ENCODE measurements at places on chromosomes 12 and 14. TPM values are rescaled to one million over a fixed set of nuclear protein-coding genes. Genes with fewer than 3 reads are reported as not detected.

DNA sequence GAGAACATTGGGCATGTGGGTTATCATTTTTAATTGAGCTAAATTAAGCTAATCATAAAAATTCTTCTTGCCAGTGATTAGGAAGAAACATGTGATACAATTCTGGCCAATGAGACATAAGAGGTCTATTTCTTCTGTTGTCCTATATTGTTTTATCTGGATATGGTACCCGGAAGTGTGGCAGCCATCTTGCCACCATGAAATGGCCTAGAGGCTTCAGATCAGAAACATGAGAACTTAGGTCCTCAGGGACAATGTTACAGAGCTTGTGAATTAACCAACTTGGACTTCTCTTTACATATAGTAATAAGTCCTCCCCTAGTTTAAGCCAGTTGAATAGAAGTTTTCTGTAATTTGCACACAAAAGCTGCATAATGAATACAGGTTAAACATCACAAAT lies 30.5 kb downstream of the MBIP start:
- no peak overlapping the region for H3K27ac ChIP-seq
- no peaks in the 10 kb centered on the region for H3K4me1 ChIP-seq
- H3K36me3 ChIP-seq: peaks cover 3% of the 10 kb centered on the region
- no peak overlapping the region for H3K4me3 ChIP-seq
- H3K27me3 ChIP-seq: peaks cover 9% of the 10 kb centered on the region
- no peak for DNase-seq

GRCh38 chr12:89393551-89394121 lies 41.3 kb upstream of the DUSP6 start:
- DNase-seq: no peak
- peaks cover 33% of the 10 kb centered on the region for H3K4me1 ChIP-seq
- no peaks in the 10 kb centered on the region for H3K27me3 ChIP-seq
- peaks cover 4% of the 10 kb centered on the region for H3K36me3 ChIP-seq
- no peak overlapping the region for H3K27ac ChIP-seq

- no peaks in the 10 kb centered on the region for H3K27me3 ChIP-seq
- no peak overlapping the region for H3K4me3 ChIP-seq
- H3K4me1 ChIP-seq: no peaks in the 10 kb centered on the region
Measured at GRCh38 chr14:53020193-53020932, 69.5 kb upstream of the FERMT2 start.

DNA sequence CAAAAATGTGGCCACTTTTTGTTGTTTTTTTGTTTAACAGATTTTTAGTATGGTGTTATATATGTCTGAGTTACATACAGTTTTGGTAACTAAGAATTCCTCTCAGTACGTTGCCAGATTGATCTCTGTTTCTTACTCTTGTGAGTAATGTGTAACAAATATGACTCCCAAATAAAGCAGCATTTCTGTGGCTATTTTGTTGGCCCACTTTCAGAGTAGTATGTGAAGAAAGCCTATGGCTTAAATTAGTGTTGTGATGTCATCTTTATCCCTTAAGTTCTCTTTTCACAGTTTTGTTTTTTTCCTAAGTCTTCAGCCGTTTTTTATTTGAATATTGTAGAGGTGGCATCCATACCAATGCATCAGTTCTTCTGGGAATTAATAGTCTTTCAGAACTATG lies 10.7 kb downstream of the PCNX4 start:
- no peak for DNase-seq
- peaks cover 29% of the 10 kb centered on the region for H3K4me1 ChIP-seq
- no peak overlapping the region for H3K4me3 ChIP-seq
- H3K27ac ChIP-seq: no peak overlapping the region
- H3K27me3 ChIP-seq: no peaks in the 10 kb centered on the region
- peaks cover 45% of the 10 kb centered on the region for H3K36me3 ChIP-seq

DNA sequence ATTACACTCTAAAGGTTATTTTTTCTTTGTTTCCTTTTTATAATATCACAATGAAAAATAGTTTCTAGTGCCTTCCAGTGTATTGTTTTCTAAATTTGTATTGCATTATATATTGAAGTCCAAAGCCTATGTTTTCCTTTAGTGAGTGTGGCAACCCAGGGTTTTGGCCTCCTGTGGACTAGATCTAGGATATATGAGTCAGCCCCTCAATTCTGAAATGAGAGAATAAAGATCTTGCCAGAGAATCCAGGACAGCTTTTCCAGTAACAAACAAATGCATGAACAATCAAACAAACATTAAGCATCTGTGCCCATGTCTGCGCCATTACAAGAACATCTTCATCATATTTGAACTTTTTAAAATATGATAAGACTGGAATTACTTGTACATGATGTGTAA lies 70.7 kb upstream of the SSTR1 start:
- no peak overlapping the region for H3K27ac ChIP-seq
- no peaks in the 10 kb centered on the region for H3K4me1 ChIP-seq
- no peaks in the 10 kb centered on the region for H3K36me3 ChIP-seq
- H3K4me3 ChIP-seq: no peak overlapping the region
- no peaks in the 10 kb centered on the region for H3K27me3 ChIP-seq

DNA sequence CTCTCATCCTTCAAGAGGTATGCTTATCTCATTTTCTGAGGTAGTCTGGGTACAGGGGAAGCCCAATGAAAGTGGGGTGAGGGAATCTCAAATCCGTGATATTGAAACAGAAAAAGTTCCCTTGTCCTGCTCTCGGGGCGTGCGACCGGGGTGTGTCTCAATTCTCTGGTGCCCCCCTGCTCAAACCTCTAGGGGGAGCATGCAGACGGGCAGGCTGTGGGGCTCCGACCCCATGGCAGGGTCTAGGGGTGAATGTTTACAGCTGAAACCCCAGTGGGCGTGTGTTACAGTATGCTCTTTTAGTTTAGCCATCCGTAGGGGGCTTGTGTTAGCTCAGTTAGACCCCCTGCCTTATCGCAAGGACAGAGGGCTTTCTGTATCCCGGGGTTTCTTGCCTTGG lies 68.7 kb downstream of the PTPRQ start:
- H3K4me3 ChIP-seq: no peak overlapping the region
- H3K27me3 ChIP-seq: peaks cover 10% of the 10 kb centered on the region
- H3K27ac ChIP-seq: no peak overlapping the region
- no peaks in the 10 kb centered on the region for H3K36me3 ChIP-seq
- H3K4me1 ChIP-seq: no peaks in the 10 kb centered on the region

DNA sequence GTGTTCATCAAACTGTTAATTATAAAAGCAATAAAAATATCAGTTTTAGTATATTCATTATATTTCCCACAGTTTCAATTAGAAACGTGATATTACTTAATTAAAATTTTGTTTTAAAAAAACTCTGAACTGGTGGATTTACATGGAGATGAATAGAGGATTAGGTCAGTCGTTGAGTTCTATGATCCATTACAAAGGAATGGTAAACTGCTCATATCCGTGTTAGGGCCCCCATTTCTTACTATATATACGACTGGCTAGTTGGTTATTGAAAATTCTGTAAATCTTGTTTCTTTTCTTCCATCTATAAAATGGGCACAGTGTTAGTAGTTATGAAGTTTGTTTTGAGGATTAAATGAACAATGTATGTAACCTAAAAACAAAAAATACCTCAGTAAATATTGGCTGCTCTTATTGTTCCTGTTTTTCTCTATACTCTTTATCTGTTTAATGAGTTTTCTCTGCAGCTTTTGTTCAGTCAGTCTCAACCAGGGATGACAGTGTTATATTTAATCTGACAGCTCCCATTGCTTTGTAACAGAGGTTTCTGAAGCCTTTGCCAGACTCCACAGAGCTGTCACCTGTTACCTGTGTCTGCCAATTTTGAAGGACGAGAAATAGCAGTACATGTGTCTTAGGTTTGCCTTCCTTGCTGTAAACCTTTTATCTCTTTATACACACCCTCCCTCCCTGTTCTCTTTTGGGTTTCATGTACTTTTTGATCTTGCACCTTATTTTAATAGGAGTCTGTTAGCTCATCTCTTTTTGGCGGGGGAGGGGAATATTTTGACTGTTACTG lies 41.5 kb downstream of the FRS2 start:
- no peak for DNase-seq
- H3K4me1 ChIP-seq: peaks cover 61% of the 10 kb centered on the region
- H3K27ac ChIP-seq: no peak overlapping the region
- H3K4me3 ChIP-seq: no peak overlapping the region

GRCh38 chr14:51395361-51395849 lies 155.4 kb downstream of the TMX1 start:
- peaks cover 12% of the 10 kb centered on the region for H3K27me3 ChIP-seq
- H3K27ac ChIP-seq: no peak overlapping the region
- no peak for DNase-seq
- H3K36me3 ChIP-seq: no peaks in the 10 kb centered on the region
- H3K4me3 ChIP-seq: no peak overlapping the region
- no peaks in the 10 kb centered on the region for H3K4me1 ChIP-seq

GRCh38 chr12:6962285-6963015 lies 8.0 kb downstream of the PHB2 start:
- peaks cover 61% of the 10 kb centered on the region for H3K36me3 ChIP-seq
- H3K4me1 ChIP-seq: peaks cover 71% of the 10 kb centered on the region
- H3K27me3 ChIP-seq: no peaks in the 10 kb centered on the region
- peak overlapping the region; percentile 100 for H3K4me3 ChIP-seq
- DNase-seq: peak; percentile 13
- peak overlapping the region; percentile 93 for H3K27ac ChIP-seq

GRCh38 chr12:122793685-122794106 lies 19.3 kb downstream of the CCDC62 start:
- peaks cover 4% of the 10 kb centered on the region for H3K4me1 ChIP-seq
- no peak for DNase-seq
- H3K4me3 ChIP-seq: no peak overlapping the region
- no peaks in the 10 kb centered on the region for H3K27me3 ChIP-seq
- no peak overlapping the region for H3K27ac ChIP-seq

DNA sequence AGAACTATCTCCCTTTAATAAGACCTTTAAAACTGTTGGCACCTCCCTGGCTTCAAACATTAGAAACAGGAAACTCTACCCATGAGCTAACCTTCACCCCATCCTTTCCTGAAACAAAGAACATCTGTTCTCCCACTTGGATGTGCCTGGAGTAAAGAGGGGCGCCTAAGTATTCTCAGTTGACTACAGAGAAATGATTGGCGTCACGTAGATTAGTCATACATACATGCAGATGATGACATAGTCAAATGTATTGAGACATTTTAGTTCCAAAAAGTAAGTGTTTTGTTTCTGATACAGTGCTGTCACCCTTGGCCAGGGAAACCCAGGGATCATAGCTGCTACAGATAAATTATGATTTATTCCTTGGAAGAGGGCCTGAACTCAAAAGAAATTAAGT lies 260.0 kb upstream of the PLEKHG7 start:
- DNase-seq: no peak
- H3K4me1 ChIP-seq: peaks cover 43% of the 10 kb centered on the region
- peak overlapping the region; percentile 64 for H3K27ac ChIP-seq
- H3K4me3 ChIP-seq: no peak overlapping the region
- H3K27me3 ChIP-seq: no peaks in the 10 kb centered on the region

- no peaks in the 10 kb centered on the region for H3K36me3 ChIP-seq
- no peak for DNase-seq
- H3K4me1 ChIP-seq: peaks cover 10% of the 10 kb centered on the region
- H3K27ac ChIP-seq: no peak overlapping the region
- H3K4me3 ChIP-seq: no peak overlapping the region
- H3K27me3 ChIP-seq: no peaks in the 10 kb centered on the region
Measured at GRCh38 chr12:2260441-2260840, 207.7 kb downstream of the CACNA1C start.

DNA sequence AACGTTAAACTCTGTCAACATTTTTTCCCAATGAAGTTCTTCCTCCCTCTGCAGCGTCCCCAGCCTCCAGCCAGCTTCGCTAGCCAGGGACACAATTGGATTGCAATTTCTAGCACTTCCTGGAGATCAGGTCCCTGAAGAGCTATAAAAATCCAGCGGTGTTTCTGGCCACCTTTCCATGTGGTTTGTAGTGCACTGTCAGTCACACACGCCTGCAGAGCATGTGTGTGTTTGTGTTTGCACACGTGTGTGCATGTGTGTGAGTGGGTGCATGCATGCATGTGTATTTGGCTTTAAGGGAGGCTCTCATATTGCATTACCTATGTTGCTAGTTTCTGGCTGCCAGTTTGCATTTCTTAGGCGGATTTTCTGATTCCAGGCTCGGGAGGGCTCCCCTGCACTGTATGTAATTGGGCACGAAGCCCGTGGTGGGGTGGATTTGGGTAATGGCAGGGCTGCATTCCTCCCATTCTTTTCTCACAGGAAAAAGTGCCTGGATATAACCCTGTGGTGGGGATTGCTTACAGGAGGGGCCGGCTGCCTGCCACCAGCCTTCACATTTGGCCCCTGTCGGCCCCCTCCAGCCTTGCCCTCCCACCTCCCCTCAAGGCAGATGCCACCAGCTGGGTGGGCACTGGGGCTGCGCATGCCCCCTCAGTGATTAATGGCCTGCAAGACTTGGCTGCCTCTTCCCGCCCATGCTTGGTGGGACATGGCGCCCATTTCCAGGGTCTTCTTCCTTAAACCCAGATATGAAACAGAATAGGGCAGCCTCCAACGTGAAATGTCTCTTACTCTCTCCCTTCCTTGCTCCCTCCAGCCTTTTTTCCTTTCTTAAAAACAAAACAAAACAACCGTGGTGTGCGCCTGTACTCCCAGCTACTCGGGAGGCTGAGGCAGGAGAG lies 74.0 kb downstream of the TSPAN9 start:
- H3K27me3 ChIP-seq: peaks cover 17% of the 10 kb centered on the region
- no peak overlapping the region for H3K27ac ChIP-seq
- peaks cover 2% of the 10 kb centered on the region for H3K4me1 ChIP-seq
- H3K4me3 ChIP-seq: no peak overlapping the region
- DNase-seq: no peak
- no peaks in the 10 kb centered on the region for H3K36me3 ChIP-seq

DNA sequence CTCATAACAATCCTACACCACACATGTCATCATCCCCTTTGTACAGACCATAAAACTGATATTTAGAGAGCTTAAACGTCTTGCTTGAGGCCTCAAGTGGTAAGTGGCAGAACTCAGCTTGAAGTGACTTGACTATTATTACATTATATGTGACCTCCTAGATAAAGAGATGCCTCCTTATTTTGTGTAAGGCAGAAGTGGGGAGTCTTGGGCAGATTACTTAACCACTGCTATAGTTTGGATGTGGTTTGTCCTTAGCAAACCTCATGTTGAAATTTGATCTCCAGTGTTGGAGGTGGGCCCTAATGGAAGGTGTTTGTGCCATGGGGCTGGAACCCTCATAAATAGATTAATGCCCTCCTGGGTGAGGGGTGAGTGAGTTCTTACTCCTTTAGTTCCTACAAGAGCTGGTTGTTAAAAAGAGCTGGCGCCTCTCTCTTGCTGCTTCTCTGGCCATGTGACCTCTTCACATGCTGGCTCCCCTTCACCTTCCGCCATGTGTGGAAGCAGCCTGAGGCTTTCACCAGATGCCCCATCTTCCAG lies 37.4 kb downstream of the RCOR1 start:
- H3K4me3 ChIP-seq: no peak overlapping the region
- H3K36me3 ChIP-seq: peaks cover 9% of the 10 kb centered on the region
- no peak overlapping the region for H3K27ac ChIP-seq
- DNase-seq: no peak

Gene B4GALNT1
- total RNA-seq: 1.5 TPM

Gene DUSP6
- total RNA-seq: 15.6 TPM

Data from activated naive CD8-positive, alpha-beta T cell treated with anti-CD3 and anti-CD28 coated beads for 36 hours (primary cell).